ENCODE measurements at places on chromosomes 6 and 20.

DNA sequence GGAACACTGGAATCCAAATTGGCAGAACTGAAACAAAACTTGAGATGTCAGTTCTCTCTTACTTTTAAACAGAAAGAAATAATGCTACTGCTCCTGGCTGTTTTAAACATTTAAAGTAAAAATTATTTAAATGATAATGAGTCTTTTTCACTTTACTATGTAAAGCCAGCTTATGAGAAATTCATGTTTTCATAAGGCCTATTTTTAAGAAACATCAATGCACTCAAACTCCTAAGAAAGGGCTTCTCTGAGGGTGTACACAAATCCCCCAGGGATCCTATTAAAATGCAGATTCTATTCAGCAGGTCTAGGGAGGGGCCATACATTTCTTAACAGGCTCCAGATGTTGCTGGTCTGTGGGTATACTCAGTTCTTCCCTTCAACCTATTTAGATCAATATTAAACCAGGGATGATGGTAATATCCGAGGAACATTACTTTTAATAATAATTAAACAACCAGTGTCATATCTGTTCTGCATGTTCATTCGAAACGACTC lies 2.3 kb downstream of the FERMT1 start:
- no peak for DNase-seq

- DNase-seq = no peak
Observed at GRCh38 chr20:63224412-63225081, 8.6 kb upstream of the YTHDF1 start.

DNA sequence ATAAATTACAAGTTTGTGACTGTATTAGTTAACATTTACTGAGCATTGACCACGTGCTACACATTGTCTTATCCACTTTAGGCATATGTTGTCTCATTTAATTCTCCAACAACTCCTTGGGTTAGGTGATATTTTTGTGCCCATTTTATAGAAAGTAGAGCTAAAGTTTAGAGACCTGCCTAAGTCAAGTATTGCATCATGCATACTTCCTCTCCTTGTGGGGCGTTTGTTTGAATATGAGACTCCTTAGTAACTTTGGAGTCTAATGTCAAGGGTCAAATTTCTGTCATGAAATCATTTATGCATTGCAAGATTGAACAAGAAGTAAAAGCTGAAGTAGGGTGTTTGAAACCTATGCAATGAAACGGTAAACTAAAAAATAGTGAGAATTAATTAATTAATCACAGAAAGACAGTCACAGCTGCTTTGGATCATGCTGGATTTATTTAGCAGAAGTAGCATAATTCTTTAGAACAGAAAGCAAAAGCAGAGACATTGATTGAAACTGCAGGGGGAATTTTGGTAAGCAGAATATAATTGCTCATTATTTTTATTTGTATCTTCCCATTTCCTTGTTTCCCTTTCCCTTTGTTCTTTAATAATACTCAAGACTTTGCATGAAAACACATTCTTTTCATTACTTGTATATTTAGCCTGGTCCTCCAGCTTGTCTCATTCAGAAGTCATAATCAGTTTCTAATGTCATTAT lies 1374.4 kb upstream of the GJE1 start:
- DNase-seq = no peak

- no peak for DNase-seq
Observed at GRCh38 chr6:168345896-168346754, 26.5 kb upstream of the DACT2 start.

DNA sequence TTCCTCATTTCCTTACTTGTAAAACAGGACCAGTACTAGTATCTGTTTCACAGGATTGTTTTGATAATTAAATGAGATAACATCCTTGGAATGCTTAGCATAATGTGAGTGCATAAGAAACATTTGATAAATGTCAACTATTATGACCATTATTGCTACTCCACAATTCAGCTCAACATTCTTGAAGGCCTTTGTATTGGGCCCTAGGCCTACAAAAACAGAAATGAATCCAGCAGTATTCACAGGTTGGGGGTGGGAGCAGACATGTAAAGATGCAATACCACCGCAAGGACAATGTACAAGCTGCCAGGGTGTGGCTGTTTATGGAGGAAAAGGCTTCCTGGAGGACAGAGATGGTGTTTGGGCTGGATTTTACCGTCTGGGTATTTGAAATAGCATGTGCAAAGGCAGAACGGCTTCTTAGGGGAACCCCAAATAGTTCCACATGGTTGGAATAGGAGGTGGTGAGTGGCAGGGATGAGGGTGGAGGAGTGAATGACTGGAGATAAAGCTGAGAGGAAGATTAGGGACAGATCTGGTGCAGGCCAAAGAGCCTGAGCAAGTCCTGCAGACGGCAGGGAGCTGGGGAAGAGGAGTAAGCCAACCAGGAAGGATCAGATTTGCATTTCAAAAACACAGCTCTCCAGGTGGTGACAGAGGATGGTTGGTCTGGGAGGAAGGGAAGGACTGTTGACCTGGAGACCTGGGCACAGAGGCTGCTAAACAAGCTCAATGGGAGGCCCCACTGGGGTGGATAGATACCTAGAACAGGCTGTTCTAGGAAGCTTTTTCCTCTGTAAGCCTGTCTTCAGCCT lies 57.0 kb upstream of the EPB41L1 start:
- no peak for DNase-seq

GRCh38 chr6:16803294-16804200 lies 42.3 kb upstream of the ATXN1 start:
- DNase-seq = peak; percentile 83
